Dorsolateral prefrontal cortex (tissue), 122 donors: ENCODE measurements at places on chromosomes 4 and X.

DNA sequence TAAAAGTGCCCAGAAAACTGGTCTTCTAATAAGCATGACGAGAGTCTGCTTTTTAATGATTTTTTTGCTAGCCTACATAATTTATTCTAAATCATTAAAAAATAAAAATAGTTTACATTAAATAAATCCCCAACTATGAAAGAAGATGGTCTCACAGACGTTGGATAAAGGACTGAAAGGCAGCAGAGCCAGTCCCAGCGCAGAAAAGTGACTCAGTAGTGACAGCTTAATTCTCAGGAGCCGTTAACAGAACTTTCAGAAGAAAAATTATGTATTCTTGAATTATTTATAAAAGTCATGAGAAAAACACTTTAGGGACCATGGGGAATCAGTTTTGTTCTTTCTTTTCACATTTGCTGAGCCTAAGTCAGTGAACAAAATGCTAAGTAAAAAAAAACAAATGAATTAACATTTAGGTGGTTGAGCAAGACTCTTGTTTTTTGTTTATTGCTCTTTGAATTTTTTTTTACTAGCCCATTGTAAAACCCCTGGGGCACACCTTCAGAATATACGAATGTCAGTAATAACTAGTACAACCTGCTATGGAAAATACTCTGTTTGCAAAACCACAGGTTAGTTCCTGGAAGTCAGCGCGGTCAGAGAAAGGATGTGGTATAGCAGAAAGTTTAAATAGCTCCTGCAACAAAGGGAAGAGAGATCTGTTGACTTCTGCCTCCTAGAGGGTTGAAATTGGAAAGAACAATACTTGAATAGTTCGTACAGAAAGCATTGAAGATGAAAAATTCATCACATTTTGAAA, 50.4 kb upstream of the CCDC160 start:
- DNase-seq = no peak

- no peak for DNase-seq
Observed at GRCh38 chr4:8321771-8322170, 52.2 kb downstream of the HTRA3 start.

DNA sequence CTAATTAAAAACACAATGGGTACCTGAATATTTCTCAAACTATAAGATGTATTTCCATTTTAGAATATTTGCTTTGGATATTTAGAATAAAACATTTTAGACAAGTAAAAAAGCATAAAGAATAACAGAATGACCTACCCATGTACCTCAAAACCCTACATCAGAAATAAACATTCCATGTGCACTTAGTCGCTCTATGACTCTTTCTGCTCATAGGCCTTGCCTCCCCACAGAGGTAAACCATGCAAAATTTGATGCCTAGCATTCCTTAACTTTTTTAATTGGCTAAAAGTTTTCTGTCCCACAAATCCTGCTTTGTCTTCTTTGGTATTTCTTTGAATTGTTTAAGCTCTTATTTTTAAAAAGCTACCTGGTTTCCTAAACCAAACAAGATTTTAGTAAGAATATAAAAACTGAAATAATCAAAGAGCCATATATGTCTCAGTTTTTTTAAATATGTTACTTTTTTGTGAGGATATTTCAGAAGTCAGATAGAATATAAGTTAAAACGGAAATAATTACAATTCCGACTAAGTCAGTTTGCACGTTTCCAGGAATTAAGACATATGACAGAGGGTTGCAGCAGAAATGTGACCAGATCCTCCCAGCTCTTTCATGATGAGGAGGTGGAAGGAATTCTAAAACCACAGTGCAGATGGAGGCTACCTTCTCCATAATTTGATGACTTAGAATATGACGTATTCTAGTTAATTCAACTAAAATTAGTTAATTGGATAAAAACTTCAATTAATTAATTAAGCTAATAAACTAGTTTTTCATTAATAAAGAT, 102.5 kb downstream of the FIP1L1 start:
- DNase-seq = no peak

DNA sequence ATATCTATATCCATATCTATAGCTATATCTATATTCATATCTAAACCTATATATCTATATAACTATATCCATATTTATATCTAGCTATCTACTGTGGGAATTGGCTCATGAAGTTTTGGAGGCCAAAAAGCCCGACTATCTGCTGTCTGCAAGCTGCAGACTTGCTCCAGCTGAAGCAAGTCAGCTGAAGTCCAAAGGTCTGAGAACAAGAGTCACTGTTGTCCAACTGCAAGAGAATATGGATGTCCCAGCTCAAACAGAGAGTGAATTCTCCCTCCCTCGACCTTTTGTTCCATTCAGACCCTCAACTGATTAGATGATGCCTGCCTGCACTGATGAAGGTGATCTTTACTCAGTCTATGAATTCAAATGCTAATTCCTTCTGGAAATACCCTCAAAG, 63.3 kb upstream of the VCX start:
- DNase-seq = no peak

- DNase-seq = no peak
Observed at GRCh38 chrX:109954955-109955354, 48.0 kb upstream of the TMEM164 start.

DNA sequence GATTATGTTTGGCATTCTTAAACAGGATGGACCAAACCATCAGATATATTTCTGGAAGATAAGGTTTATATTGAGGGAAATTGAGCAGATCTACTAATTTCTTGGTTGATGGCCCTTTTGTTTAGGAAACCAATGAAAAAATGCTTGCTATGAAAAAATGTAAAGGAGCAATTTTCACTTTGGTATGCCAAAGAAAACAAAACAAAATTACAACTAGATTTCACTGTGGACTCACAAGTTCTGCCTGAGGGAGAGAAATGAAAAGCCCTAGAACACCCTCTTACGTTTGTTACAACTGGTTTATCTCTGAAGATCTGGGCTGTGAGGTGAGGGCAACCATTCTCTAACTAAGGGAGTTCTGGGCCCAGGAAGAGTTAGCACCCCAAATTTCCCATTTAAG, 122.5 kb upstream of the IL15 start:
- DNase-seq = no peak

DNA sequence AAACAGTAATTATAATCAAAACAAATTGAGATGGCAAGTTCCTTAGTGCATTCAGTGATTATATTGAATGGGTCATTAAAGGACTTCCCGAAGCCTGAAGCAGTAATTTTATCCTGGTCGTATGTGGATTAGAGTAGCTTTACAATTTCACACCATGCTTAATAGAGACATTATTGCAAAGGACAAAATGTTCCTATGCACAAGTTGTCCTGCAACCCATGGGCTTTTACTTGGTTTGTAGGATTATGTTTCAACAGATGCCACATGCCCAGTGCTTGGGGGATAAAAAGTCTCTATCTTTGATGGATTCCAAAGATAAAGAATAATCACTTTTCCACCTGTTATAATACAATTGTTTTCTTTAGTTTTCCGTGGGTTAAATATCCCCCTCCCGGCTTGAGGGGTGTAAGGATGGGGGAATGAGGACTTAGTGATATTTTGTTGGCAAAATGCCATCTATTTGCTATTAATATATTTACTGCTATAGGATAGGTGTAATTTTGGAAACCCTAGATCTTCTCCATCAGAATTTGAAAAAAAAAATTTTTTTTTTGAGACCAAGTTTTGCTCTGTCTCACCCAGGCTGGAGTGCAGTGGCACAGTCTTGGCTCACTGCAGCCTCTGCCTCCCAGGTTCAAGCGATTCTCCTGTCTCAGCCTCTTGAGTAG, 156.5 kb upstream of the ETNPPL start:
- DNase-seq = no peak
